ENCODE measurements at places on chromosomes 3 and 15.

DNA sequence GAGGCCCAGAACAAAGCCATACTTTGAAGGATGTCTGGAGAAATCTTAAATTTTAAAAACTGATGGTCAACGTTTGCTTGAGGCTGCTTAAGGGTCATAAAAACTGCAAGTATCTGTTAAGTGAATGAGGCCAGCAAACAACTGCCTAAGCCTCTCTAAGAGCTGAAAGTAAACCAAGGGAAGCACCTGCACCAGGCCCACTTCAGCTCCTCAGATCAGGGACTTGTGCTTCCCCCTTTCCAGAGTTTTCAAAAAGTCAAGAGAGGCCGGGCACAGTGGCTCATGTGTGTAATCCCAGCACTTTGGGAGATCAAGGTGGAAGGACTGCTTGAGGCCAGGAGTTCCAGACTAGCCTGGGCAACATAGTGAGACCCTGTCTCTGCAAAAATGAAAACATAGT, 9.1 kb downstream of the FBXL22 start:
- no peak for DNase-seq

GRCh38 chr3:186109897-186110803, 1.3 kb upstream of the ETV5 start:
- no peak for DNase-seq

DNA sequence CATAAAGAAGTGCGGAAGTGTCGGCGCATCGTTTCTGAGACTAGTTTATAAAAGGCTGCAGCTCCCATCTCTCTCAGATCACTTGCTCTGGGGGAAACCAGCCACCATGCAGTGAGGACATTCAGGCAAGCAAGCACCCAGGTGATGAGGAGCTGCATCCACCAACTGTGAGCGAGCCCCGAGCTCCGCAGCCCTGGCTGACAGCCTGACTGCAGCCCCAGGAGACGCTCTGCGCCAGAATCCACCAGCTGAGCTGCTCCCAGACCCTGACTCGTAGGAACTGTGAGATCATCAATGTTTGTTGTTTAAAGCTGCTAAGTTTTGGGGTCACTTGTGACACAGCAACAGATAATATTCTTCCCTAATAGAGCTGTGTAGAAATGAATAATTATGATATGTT, 5.0 kb upstream of the TM2D3 start:
- no peak for DNase-seq

DNA sequence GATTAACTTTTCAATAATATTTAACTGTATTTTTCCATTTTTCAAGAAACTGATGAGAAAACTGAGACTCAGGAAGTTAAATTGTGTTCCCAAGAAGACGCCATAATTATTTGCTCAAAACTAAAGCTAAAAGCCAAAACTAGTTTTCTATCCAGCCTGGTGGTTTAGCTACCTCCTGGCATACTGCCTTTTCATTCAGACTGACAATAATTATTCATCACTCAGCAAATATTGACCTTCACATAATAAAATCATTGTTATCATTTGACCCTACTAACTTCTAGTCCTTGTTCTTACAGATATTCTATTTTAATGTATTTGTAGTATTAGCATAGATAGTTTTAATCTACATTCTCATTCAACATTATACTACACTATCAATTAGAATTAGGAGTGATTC, 210.6 kb upstream of the GADL1 start:
- DNase-seq: no peak

GRCh38 chr3:123961508-123961856, 453 bp upstream of the CCDC14 start:
- DNase-seq: no peak

GRCh38 chr15:48675436-48675835, 29.9 kb upstream of the FBN1 start:
- DNase-seq: no peak

DNA sequence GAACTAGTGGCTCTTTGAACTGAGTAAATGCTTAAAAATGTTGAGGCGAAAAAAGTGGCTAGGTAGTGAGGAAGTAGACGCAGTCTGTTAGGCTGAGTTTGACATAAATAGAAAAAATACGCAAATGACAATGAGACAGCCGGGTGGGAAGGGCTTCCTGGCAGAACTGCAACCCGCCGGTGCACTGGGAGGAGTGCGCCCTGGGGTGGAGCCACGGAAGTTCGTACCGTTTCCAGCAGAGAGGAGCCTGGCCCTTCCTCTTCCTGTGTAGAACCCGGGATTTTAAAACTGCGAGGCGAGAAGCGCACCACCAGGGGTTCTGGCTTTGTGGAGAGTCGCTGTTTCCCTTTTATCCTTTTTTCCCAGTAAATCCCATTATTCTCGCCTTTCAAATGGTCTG, 602.6 kb downstream of the PYDC2 start:
- no peak for DNase-seq

GRCh38 chr3:52880047-52880446, 17.3 kb downstream of the STIMATE start:
- DNase-seq: no peak

- DNase-seq: no peak
Measured at GRCh38 chr15:50381438-50381837, 26.4 kb upstream of the GABPB1 start.

GRCh38 chr3:141405591-141405990, 37.3 kb downstream of the ZBTB38 start:
- DNase-seq: no peak

- peak; percentile 21 for DNase-seq
Measured at GRCh38 chr15:80942746-80943565, 46.7 kb downstream of the MESD start.

DNA sequence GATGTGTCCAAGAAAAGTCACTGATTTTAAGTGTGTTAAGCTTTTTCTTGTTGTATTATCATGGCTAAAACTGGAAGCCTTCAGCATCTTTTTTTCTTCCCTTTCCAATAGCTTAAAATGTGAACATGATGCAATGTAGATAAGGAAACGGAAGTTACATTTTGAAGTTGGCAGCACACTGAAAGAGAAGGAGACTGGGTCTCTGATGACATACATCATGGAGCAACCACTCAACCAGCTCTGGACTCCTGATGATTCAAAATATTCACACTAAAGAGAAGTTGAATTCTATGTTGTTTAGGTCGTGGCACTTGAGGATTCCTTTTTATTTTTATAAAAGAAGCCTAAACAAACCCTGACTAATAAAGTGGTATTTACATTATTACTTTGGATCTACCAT, 488.3 kb upstream of the ALCAM start:
- no peak for DNase-seq

- no peak for DNase-seq
Measured at GRCh38 chr3:87361956-87362355, 85.6 kb upstream of the POU1F1 start.

GRCh38 chr3:42714171-42714852, 11.7 kb upstream of the HHATL start:
- no peak for DNase-seq

DNA sequence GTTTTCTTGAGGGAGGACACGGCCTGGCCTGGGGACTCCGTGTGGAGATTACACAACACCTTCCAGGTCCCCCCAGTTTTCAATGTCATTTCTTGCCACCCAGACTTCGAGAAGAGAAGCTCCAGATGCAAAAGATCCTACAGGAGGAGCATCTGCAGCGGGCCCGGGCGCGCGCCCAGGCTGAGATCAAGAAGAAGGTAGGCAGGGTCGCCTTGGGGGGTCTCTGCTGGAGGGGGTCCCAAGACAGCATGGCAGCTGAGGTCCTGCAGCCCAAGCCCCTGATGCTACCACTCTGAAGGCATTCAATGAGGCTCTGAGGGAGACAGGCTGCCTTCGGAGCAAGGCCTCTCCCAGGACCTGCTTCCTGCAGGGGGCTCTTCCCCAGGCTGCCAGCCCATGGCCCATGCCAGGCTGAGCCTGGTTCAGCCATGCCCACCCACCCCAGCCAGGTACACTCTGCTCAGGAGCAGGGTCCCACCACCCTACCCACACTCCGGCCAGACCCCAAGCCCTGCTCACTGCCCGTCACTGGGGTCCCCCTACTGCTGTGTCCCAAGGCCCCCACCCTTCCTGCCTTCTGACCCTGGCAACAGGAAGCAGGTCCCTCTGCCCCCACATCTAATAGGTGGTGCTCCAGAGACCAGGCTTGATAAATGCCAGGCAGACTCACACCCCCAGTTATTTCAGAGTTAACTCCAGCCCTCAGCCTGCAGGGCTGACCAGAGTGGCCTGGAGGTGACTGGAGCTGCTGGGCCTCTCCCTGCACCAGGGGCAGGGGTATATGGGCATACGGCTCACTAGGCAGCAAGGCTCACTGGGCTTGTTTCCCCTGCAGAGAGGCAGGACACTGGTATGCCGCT, 40.0 kb downstream of the ZXDC start:
- no peak for DNase-seq

GRCh38 chr15:101148881-101149664, 102.8 kb downstream of the CHSY1 start:
- peak; percentile 64 for DNase-seq

- DNase-seq: no peak
Measured at GRCh38 chr15:72182673-72183072, 14.9 kb downstream of the GRAMD2A start.

DNA sequence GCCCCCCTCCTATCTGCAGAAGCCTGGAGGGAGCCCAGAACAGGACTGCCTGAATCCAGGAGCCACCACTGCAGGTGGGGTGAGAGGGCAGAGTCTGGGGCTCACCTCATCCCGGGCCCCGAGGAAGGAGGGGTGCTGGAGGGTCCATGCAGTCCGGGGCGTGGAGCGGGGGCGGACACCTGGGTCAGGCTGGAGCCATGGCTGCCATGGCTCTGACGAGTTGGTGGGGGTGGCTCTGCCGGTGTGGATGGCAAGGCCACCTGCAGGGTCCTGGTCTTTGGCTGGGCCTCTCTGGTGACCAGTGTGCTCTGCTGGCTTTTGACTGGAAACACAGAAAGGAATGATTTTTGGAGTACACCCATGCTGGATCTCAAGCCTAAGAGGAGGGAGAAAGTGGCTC, 47.4 kb downstream of the DZIP1L start:
- DNase-seq: no peak

GRCh38 chr3:171480526-171480925, 20.3 kb upstream of the TNIK start:
- DNase-seq: no peak

- no peak for DNase-seq
Measured at GRCh38 chr3:40720863-40721262, 196.1 kb downstream of the ZNF621 start.

- DNase-seq: no peak
Measured at GRCh38 chr15:96916750-96917149, 586.2 kb downstream of the NR2F2 start.

DNA sequence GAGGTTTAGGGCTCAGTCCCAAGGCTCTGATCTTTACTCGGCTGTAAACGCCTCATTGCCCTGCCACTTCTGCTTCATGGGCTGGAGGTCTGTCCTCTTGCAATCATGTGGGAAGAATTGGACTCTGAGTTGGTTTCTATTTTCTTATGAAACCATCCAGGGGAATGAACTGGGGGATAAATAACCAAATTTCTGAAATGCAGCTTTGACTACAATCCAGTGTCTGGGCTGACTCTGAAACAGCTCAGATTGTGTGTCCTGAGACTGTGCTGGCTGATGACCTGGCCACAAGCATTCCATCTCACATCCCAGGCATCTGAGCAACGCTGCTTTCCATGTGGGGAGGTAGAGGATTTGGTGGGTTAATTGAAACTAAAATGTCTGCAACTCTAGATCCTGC, 71.0 kb upstream of the GALNT15 start:
- peak; percentile 72 for DNase-seq

DNA sequence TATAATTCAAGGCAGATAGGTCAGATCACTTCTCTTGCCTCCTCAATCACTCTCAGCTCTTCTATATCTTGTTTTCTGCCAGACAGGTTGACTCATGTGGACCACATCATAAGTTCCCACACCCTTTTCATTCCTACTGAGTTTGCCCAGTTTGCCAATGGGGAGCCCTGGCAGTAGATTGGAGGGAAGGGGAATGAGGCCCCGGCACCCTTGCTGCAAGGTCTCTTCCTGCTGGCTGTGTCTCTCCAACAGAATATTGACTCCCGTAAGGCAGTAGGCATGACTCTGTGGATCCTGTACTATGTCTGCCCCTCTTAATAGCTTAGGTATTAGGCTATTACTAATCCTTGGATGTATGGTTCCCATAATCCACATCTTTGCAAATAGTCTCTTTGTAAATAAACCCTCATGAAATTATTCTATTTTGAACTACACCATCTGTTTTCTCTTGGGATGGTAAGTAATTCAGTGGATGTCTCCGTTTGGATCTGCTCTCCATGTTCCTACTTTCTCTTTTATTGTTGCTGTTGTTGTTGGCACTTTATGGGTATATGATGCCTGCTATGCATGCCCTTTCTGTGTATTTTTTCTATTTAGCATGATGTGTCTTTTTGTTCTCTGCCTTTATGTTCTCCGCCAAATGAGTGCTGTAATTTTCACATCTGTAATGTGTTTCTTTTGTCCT, 65.5 kb upstream of the DCBLD2 start:
- DNase-seq: no peak

- DNase-seq: no peak
Measured at GRCh38 chr15:50106457-50106856, 12.6 kb downstream of the ATP8B4 start.

GRCh38 chr15:33198541-33198940, 4.0 kb upstream of the FMN1 start:
- no peak for DNase-seq

GRCh38 chr3:102183186-102183585, 251.6 kb upstream of the ZPLD1 start:
- no peak for DNase-seq

DNA sequence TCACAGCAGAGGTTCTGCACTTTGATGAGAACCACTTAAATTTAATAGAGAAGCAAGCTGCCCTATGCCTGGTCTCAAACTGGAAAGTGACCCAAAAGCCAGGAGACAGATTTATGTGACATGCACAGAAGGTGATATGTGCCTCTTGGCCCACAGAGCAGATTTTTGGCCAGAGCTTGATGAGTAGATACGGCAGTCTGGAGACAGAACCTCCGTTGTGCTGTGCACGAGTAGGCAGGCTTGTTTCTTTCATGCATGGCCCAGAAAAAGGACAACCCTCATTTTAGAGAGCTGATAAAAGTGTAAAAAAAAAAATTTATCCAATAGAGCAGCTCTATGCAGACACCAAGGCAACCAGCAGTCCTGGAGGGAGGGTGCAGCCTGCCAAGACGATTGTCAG, 423.1 kb downstream of the CNTN6 start:
- DNase-seq: no peak

GRCh38 chr15:67850336-67850735, 10.5 kb upstream of the RNU6-1 start:
- DNase-seq: no peak

- no peak for DNase-seq
Measured at GRCh38 chr15:80923668-80924067, 66.0 kb downstream of the MESD start.

GRCh38 chr3:45152307-45152706, 6.1 kb upstream of the CDCP1 start:
- DNase-seq: no peak

GRCh38 chr15:100833417-100834389, 45.9 kb upstream of the ALDH1A3 start:
- no peak for DNase-seq

Measured in tibial artery (tissue), 4 donors.